ENCODE measurements at places on chromosomes 7 and 10.

DNA sequence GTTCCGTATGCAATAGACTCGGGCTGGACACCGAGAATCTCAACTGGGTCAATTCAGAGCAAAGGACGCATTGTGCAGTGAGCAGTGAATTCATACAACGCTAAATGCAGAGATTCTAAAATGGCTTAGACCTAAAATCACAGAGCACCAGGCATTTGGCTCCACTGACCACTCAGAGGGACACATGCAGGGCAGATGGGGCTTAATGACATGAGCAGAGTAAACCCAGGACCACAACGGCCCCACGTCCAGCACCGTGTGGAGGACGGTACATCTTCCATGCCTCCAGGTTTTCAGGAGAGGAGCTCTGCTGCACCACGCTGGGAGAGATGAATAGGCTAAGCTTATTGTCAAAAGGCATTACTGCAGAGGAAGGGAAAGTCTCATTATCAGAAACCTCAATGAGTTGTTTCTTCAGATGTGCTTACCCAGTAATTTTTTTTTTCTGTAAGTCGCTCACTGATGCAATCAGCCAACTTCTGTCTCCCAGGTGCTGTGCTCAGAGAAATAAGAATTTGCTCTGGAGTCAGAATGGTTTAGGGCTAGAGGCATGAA is 555.0 kb downstream of the PTPRN2 start:
- no peak for DNase-seq

DNA sequence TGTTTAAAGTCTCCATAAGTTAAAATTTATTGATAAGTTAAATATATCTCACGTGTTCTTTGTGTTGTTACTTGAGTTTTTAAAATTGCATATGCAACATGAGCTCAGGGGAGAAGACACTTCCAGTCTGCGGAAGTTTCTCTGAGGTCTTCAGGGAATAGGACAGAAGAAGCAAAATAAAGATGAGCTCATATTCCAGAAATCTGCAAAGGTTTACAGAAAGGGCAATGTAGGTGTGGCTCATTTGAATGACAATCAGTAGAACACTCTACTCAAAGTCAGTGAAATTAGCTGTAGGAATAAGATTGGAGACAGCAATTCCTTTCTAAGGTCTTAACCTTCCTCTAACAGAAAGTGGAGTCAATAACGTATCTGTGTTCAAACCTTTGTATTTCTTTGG is 53.7 kb downstream of the CACNA2D1 start:
- DNase-seq: no peak

DNA sequence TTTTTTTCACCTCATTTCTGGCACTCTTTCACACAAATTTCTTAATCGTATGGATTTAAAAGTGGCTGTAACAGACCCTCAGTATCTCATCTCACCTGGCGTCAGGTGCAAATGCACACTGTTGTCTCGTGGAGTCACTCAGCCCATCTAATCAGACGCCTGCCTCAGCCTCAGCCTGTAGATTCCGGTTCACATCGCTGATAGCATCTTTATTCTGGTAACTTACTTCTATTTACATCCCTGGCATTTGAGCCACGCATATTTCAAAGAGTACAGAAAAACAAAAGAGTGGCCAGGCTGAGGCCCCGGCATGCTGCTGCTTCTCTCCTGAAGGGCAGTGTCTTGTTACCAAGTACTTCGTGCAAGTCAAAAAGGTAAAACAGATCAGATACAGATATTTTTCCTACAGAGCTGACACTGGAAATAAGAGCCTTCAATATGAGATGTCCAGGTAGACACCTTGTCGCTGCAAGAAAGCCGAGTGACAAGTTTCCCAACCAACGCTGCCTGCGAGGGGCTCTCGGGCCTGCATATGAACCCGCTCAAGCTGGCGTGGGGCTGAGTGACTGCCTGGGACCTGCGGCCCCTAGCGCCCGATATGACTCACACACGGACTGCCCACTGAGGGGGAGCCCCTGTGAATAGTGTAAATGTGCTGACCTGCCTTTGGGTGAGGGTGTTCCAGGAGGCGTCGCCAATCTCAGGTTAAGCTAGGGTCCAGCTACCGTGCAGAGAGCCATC is 4.3 kb downstream of the VIPR2 start:
- no peak for DNase-seq

GRCh38 chr10:32979041-32979440 is 21.0 kb upstream of the ITGB1 start:
- no peak for DNase-seq

- peak; percentile 7 for DNase-seq
These were observed 11.4 kb upstream of the SCART1 start for GRCh38 chr10:133442191-133442966.

GRCh38 chr7:94300176-94300835 is 94.4 kb upstream of the COL1A2 start:
- no peak for DNase-seq

DNA sequence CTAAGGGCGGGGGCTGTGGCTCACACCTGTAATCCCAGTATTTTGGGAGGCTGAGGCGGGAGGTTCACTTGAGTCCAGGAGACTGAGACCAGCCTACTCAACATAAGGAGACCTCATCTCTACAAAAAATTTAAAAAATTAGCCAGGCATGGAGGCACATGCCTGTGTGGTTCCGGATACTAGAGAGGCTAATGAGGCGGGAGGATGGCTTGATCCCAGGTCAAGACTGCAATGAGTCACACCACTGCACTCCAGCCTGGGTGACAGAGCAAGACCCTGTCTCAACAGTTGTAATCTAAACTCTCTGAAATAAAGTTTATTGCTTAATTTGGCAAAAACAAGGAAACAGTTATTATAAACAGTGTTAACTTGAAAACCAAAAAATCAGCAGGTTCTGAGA is 123.3 kb downstream of the USP6NL start:
- DNase-seq: no peak

DNA sequence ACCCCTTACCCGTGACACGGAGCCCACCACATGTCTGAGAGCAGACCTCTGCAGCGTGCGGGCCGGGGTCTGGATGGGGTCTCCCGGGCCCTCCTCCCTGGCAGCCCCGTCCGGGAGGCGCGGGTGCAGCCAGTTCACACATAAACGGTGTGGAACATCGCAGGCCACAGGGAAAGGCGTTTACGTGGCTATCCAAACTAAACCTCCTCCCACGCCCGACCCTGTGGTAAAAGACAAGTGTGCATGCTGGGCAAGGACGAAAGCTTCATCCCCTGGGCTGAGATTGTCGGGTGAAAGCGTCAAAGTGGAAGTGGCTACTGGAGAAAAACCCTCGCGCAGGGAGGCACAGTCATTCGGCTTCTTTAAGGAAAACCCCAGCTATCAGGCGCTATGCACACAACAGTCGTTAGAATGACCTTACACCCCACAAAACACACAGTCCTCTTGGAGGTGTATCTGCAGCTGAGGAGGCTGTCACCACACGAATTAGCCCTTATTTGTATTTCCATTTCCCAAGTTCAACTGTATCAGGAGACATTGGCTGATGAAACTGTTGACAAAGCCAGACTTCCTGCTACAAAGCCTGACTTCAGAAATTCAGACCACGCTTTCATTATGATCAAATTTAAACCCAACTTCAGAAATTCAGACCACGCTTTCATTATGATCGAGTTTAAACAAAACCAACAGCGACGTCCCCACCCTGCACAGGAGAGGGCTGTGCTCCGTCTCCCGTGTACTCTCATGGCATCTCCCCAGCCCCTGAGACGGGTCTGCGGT is 15.3 kb downstream of the GPER1 start:
- DNase-seq: no peak

DNA sequence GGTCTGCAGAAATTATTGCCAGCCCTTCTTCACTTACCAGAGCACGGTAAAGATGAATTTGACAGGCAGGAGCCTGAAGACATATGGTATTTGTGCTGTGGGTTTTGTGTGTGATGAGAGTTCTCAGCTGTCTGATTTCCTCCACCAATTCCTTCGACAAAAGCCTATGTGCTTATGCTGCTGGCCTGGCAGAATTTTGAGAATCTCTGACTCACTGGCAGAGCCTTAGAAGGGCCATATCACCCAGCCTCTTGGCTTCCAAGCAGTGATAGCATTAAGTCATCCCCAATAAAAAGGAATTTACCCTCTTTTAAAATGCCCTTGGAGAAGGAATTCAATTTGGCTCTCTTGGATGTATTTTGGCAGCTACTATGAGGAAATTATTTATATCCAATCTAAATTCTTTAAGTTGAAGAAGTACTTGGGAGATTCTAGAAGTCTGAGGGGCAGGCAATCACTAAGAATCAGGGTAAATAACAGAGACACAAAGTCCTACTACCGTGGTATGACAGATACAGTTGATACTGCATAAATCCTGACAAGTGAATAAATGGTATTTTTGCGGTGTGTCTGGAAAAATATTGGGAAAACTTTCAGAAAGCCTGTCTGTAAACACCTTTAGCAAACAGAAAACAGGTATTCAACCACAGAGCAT is 68.6 kb upstream of the EFCAB10 start:
- no peak for DNase-seq

- DNase-seq: no peak
These were observed 380.6 kb upstream of the VSTM2A start for GRCh38 chr7:54161621-54162020.

GRCh38 chr7:79854621-79855020 is 280.0 kb upstream of the GNAI1 start:
- DNase-seq: no peak

GRCh38 chr10:62058896-62059216 is 157.4 kb downstream of the ARID5B start:
- DNase-seq: no peak

DNA sequence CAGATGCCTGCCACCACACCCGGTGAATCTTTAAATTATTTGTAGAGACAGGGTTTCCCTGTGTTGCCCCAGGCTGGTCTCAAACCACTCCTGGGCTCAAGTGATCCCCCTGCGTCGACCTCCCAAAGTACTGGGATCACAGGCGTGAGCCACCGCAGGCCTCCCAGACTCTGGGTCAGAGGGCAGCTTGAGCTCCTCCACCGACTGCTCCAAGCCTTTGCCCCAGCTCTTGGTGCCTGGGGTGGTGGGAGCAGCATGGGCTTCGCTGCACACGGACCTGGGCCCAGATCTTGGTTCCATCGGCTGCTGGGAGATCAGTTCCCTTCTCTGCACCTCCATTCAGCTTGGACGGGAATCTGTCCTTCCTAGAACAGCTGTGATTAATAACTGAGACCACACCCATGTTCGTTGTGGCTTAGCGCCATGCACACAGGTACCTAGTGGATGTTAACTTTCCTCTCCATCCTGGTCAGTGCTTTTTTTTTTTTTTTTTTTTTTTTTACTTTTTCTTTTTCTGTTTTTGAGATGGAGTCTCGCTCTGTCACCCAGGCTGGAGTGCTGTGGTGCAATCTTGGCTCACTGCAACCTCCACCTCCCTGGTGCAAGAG is 125.3 kb downstream of the CUX1 start:
- DNase-seq: no peak

- no peak for DNase-seq
These were observed 27.6 kb downstream of the SNX13 start for GRCh38 chr7:17912536-17913235.

DNA sequence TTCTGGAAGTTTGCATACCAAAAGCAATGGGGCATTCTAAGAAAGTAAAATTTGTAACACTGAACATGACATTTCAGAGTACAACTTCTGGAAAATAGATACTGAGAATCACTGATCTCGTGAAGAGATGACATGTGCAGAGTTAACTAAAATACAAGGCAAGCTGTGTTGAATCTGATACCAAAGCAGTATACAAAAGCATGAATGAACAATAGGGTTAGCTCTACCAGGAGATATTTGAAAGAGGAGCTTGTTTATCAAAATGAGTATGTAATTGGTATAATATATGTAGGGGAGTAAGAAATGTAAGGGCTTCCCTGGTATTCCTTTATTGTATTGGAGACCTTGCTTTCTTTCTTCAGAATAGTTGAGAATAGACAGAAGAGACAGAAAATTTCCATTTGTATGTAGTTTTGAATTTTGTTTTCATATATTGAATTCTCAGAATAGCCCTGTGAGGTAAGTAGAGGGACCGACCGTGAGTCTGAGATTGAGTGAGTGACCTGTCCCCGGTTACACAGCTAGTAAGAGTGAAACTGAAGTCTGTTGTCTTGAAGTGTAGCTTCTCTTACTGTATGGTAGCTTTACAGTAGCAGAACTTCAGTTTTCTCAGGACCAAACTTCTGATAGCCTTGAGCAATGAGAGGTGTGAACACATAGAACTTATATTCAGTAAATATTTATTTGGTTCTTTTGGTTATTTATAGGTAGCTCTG is 5.0 kb downstream of the HBP1 start:
- DNase-seq: no peak

GRCh38 chr7:116227678-116228239 is 17.4 kb downstream of the TES start:
- no peak for DNase-seq

DNA sequence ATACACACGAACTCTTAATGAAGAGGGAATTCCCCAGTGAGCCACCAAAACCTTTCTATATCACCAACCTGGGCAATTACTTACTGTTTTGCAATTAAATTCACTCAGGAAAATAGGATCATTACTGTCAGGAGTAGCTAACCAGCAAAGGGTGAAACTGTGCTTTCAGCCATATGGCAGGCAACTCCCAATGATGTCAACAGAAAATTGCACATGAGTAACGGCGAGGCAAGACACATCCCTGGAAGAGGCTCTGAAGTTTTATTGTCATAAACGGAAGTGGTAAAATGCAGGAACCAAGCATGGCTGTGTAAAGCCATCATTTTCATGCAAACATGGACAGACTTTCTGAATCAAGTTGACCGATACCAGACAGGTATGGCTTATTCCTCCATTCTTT is 548.9 kb upstream of the AUTS2 start:
- no peak for DNase-seq

GRCh38 chr10:19426034-19426433 is 377.4 kb downstream of the MALRD1 start:
- DNase-seq: no peak

DNA sequence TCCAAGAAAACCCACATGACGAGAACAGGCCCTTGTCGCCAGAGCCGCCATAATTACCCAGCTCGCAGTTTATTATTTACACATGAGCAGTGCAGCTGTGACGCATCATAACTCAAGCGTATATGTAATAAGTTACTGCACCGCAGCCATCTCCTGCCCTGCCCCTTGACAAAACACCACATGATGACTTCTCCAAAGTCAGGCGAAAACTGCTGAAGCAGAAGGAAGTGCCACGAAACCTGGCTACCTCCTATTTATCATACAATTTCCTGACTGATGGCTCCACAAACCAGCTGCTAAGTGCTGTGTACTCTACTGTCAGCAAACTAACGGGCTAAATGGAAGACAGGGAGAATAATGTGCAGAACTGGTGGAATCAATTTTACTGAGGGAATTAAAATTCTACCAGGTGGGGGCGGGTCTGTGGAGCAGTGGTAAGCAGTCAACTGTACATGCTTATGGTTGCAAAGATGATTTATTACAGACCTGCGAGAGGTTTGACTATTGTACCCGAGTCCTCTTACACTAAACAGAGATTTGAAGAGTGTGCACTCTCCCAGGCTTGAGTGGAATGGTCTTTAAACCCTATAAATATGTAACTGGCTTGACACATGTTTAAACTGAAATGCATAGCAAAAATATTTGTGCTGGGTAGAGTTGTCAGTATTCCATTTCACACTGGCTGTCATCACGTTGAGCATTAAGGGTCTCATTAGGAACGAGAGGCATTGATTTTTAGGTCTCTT is 156.0 kb downstream of the GLI3 start:
- DNase-seq: no peak

- DNase-seq: no peak
These were observed 8.1 kb downstream of the STK17A start for GRCh38 chr7:43590862-43591557.

Data from effector memory CD4-positive, alpha-beta T cell (primary cell).